Posterior cingulate gyrus (tissue), 11 donors: ENCODE measurements at places on chromosomes 4 and X.
A peak's percentile ranks its signal among the peaks of the same experiment; 100 is the strongest.

GRCh38 chr4:1883583-1883982, 12.4 kb downstream of the NSD2 start:
- no peak for DNase-seq

GRCh38 chrX:39576041-39576872, 521.5 kb downstream of the BCOR start:
- DNase-seq: peak; percentile 44

DNA sequence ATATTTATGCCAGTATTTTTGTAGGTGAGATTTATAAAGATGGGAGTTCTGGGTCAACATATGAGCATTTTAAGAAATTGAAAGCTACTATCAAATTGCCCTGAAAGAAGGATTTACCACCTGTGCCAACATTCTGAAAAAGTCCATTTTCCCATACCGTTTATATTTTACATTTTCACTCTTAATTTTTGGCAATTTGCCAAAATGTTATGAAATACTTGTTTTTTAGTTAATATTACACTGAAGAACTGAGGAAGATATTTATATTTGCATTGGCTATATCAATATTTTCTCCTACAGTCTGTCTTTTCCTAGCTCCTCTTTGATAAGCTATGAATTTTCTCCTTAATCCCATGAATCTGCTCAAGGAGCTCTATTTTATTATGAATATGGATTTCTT, 52.4 kb downstream of the DCHS2 start:
- no peak for DNase-seq

GRCh38 chr4:189083769-189084168, 856.9 kb upstream of the FRG1 start:
- DNase-seq: no peak

DNA sequence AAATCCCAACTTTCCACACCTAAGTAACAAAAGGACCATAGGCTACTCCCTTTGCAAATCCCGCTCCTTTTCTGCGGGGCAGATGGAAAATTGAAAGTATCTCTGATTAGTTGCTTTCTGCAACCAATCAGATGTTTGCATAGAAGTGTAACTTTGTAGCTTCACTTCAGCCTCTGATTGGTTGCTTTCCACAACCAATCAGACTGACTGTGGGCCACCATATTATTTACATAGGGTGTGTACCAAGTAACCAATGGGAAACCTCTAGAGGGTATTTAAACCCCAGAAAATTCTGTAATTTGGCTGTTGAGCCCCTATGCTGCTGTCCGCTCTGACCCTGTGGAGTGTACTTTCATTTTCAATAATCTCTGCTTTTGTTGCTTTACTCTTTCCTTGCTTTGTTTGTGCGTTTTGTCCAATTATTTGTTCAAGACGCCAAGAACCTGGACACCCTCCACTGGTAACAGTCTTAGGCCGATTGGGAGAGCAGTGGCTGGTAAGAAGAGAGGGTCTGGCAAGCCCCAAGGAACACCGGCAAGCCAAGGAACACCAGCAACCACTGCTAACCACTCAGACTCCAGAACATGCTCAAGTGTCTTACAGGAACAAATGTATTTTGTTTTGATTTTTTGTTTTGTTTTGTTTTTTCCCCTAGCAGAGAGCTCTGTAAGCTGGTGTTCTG, 125.5 kb upstream of the MAP3K15 start:
- no peak for DNase-seq
